Thoracic aorta (tissue), 2 donors: ENCODE measurements at places on chromosomes 6 and 20. TPM values are rescaled to one million over a fixed set of nuclear protein-coding genes. Genes with fewer than 3 reads are reported as not detected.

Gene SPDEF
- total RNA-seq: not detected

Gene OR2H2
- total RNA-seq: not detected

Gene SERINC3
- total RNA-seq: 109 TPM

Gene EDN1
- total RNA-seq: 6.5 TPM

Gene SRMS
- total RNA-seq: not detected

GRCh38 chr6:33014841-33015634, 5.6 kb upstream of the HLA-DOA start:
- no peak overlapping the region for H3K27ac ChIP-seq
- H3K36me3 ChIP-seq: no peaks in the 10 kb centered on the region
- H3K4me1 ChIP-seq: peaks cover 7% of the 10 kb centered on the region
- no peak overlapping the region for H3K4me3 ChIP-seq
- H3K27me3 ChIP-seq: no peaks in the 10 kb centered on the region

DNA sequence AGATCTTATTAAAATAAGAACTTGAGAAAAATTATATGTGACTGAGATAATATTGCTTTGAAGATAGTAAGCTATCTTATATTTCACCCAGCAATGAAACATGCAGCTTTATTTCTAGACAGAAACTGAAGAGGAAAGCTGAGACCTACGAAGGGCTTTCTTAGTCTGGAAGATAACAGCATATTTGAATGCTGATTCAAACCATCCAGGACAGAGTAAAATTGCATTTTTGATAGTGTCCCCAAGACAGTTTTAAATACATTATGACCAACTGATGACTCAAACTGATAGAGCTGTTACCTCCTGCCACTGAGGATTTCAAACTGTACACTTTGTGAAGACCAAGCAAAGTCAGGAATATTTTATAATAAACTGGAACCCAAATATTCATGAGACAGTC, 409.6 kb downstream of the GRIK2 start:
- no peaks in the 10 kb centered on the region for H3K36me3 ChIP-seq
- no peak overlapping the region for H3K27ac ChIP-seq
- DNase-seq: no peak
- no peaks in the 10 kb centered on the region for H3K4me1 ChIP-seq
- H3K4me3 ChIP-seq: no peak overlapping the region

DNA sequence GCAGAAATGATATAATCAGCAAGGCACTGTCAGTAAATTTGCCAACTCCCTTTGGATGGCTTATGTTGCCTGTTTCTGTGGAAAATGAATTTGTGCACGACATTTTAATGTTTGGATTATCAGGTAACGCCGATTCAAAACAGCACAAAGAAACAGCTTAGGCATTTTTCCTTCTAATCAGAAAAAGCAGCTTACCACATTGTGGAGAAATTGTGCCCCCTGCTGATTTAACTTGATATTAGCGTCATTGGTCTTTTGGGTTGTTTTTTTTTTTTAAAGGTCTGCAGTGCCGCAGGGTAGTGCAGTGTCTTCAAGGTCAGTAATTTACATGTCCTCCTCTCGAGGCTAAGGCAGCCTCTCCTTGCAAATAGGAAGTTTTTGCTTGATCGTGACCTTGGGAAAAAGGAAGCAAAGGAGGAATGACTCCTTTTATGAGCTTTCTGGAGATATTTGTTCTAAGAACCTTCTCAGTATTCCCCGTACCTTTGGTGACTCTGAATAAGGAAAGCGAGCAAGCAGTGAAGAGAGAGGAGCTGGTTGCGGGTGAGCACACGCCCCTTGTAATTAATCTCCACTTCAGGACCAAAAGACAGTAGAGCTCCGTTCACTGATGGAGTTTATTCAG, 79.1 kb downstream of the ELOVL4 start:
- no peak overlapping the region for H3K27ac ChIP-seq
- no peak overlapping the region for H3K4me3 ChIP-seq
- H3K27me3 ChIP-seq: no peaks in the 10 kb centered on the region
- no peaks in the 10 kb centered on the region for H3K36me3 ChIP-seq
- peaks cover 4% of the 10 kb centered on the region for H3K4me1 ChIP-seq
- DNase-seq: no peak

GRCh38 chr6:168892031-168892430, 361.6 kb downstream of the THBS2 start:
- no peaks in the 10 kb centered on the region for H3K27me3 ChIP-seq
- no peaks in the 10 kb centered on the region for H3K4me1 ChIP-seq
- no peak overlapping the region for H3K27ac ChIP-seq
- no peak overlapping the region for H3K4me3 ChIP-seq

DNA sequence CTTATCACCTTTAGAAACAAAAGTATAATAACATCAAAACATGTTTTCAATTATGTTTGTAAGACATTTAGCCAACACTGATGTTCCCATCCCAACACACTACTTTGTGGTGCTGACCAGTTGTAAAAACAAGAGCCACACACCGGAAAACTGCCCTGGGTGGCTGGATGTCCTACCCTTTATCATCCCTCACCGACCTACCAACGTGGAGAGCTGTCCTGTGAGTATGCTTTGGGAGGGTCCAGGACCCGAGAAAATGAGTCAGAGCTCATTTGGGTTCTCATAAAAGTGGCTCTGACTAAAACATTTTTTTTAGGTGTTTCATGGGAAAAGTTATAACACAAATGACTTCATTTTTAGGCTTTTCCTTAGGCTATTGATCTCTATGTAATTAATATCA, 29.3 kb upstream of the CTAGE9 start:
- no peak for DNase-seq
- H3K4me3 ChIP-seq: no peak overlapping the region
- H3K27me3 ChIP-seq: no peaks in the 10 kb centered on the region
- H3K4me1 ChIP-seq: peaks cover under 1% of the 10 kb centered on the region
- H3K27ac ChIP-seq: no peak overlapping the region
- no peaks in the 10 kb centered on the region for H3K36me3 ChIP-seq

- no peaks in the 10 kb centered on the region for H3K27me3 ChIP-seq
- no peaks in the 10 kb centered on the region for H3K4me1 ChIP-seq
Measured at GRCh38 chr20:31488115-31488514, 13.0 kb downstream of the REM1 start.

DNA sequence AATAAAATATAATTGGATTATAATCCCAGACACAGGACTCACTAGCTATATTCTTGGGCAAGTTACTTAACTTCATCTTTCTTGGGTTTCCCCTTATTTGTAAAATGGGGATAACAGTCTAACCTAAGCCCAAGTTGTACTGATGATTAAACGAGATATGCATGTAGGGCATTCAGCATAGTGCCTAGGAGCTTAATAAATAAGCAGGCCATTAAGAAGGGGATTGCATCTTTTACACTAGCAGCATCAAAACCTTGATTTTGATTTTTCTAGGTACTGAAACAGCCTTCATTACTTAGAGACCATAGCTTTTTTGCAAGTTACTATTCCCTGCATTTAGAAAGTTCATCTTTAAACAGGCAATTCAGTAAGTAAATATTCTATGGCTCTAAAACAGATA, 2.2 kb upstream of the QKI start:
- H3K36me3 ChIP-seq: no peaks in the 10 kb centered on the region
- H3K27me3 ChIP-seq: no peaks in the 10 kb centered on the region
- no peak for DNase-seq
- H3K4me3 ChIP-seq: peak overlapping the region; percentile 78

- no peak for DNase-seq
- no peak overlapping the region for H3K27ac ChIP-seq
- H3K4me3 ChIP-seq: no peak overlapping the region
- no peaks in the 10 kb centered on the region for H3K36me3 ChIP-seq
- H3K4me1 ChIP-seq: no peaks in the 10 kb centered on the region
- no peaks in the 10 kb centered on the region for H3K27me3 ChIP-seq
Measured at GRCh38 chr20:39112178-39112743, 150.1 kb downstream of the DHX35 start.

DNA sequence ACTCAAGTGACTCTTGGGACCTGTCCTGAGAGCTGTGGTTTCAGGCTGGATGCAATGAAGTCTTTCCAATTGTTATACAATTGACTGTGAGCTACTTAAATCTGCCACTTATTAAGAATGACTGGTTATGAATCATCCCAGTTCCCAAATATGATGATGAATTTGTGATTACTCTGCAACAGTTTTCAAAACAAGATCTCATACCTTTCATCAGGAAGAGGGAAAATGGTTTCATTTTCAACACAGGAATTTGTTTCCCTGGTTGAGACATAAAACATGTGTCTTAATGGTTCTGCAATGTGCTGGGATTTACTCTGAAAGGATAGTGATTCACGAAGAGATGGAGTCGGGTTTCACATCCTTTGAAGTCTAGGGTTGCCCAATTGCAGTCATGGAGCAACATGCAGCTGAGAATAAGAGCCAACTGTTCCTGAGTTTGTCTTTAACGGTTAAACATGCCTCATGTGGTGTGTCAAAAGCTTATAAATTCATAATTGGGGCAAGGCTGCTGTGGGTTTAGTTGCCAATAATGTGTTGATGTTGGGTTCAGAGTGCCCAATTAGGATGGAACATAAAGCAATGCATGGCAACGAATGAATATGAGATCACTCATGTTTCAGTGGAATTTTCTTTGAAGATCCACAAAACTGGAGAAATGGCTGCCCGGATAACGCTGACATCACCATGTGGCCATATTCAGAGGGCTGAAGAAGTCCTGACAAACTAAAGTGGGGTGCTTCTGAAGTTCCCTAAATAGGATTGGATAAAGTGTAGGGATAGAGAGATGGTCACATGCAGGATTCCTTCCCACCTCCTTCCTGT, 41.0 kb downstream of the CYP24A1 start:
- DNase-seq: no peak
- H3K4me1 ChIP-seq: no peaks in the 10 kb centered on the region
- H3K36me3 ChIP-seq: no peaks in the 10 kb centered on the region
- no peak overlapping the region for H3K27ac ChIP-seq
- no peak overlapping the region for H3K4me3 ChIP-seq
- no peaks in the 10 kb centered on the region for H3K27me3 ChIP-seq

- H3K27ac ChIP-seq: no peak overlapping the region
- H3K36me3 ChIP-seq: no peaks in the 10 kb centered on the region
- no peaks in the 10 kb centered on the region for H3K27me3 ChIP-seq
- no peak for DNase-seq
- H3K4me1 ChIP-seq: no peaks in the 10 kb centered on the region
Measured at GRCh38 chr6:52635049-52635577, 35.8 kb upstream of the TMEM14A start.

DNA sequence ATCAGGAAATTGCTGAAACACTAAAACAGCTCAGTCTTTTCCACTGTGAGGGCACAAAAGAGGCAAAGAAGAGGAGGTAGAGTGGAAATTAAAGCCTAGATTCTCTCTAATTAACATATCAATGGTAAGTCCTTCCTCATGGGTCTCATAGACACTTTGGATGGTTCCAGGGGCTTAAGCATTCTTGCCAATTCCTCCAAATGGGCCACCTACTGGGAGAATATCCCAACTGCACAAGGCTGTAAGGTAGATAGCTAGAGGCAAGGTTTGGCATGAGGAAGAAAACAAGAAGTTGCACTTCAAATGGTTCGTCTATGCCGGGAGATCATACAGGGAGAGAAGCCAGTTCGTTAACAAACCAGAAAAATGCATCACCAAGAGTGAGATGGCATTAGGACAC, 107.6 kb upstream of the KHDRBS2 start:
- no peak for DNase-seq
- no peaks in the 10 kb centered on the region for H3K27me3 ChIP-seq
- H3K27ac ChIP-seq: no peak overlapping the region
- no peaks in the 10 kb centered on the region for H3K36me3 ChIP-seq

- no peak overlapping the region for H3K4me3 ChIP-seq
- H3K36me3 ChIP-seq: no peaks in the 10 kb centered on the region
- no peak for DNase-seq
- no peaks in the 10 kb centered on the region for H3K27me3 ChIP-seq
- H3K4me1 ChIP-seq: no peaks in the 10 kb centered on the region
- no peak overlapping the region for H3K27ac ChIP-seq
Measured at GRCh38 chr6:80594461-80594860, 488.0 kb downstream of the BCKDHB start.
